ENCODE measurements at places on chromosomes 4 and X.

GRCh38 chrX:154061801-154062200, 35.7 kb downstream of the MECP2 start:
- no peak for DNase-seq

DNA sequence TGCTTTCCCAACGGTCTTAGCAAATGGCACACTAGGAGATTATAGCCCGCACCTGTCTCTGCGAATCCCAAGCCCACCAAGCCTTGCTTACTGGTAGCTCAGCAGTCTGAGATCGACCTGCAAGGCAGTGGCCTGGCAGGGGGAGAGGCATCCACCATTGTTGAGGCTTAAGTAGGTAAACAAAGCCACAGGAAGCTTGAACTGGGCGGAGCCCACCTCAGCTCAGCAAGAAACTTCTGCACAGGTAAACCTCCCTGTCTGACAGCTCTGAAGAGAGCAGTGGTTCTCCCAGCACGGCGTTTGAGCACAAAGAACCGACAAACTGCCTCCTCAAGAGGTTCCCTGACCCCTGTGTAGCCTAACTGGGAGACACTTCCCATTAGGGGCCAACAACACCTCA, 42.8 kb downstream of the BRWD3 start:
- DNase-seq, result no peak

- DNase-seq, result no peak
These were observed 165.0 kb downstream of the SPIN4 start for GRCh38 chrX:63186137-63186536.

DNA sequence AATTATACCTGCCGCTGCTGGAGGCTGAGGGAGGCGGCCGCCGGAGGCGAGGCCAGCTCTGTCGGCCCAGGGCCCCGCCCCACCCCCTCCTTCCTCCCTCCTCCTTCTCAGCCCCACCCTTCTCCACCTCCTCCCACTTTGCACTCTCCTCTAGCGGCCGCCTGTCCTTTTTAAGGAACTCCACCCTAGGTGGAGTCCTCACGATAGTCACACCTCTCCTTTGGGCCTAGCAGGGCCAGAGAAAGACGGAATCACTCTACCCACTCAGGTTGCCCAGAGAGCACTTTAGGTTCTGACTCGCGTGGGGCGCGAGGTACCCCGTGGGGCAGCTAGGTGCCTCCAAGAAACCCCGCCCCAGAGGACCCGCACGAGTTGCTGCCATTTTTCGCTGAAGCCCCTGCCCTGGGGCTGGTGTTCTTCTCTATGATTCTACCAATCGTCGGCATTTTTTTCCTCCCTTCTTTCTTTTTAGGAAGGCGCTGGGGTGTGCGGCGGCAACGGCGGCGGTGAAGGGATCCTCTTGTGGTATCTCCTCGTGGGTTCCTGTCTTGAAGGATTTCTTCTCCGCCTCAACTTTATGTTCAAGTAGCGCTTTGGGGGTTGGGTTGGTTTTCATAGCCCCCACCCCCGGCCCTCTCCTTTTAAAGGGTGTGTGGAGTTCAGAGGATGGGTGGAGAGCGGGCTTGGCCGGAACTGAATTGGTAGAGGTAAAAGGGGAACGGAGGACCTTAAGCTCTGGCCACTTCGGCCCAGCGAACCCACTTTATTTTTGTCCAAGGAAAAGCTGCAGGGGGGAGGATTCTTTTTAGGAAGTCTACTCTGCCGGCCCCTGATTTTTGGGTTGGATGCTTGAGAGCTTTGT, at the start of gene KLF8:
TSS of gene KLF8 (plus strand) at position 136 of the 862 bp plus-strand sequence. CDS start 979 bp downstream, outside the sequence.
- no peak for DNase-seq

DNA sequence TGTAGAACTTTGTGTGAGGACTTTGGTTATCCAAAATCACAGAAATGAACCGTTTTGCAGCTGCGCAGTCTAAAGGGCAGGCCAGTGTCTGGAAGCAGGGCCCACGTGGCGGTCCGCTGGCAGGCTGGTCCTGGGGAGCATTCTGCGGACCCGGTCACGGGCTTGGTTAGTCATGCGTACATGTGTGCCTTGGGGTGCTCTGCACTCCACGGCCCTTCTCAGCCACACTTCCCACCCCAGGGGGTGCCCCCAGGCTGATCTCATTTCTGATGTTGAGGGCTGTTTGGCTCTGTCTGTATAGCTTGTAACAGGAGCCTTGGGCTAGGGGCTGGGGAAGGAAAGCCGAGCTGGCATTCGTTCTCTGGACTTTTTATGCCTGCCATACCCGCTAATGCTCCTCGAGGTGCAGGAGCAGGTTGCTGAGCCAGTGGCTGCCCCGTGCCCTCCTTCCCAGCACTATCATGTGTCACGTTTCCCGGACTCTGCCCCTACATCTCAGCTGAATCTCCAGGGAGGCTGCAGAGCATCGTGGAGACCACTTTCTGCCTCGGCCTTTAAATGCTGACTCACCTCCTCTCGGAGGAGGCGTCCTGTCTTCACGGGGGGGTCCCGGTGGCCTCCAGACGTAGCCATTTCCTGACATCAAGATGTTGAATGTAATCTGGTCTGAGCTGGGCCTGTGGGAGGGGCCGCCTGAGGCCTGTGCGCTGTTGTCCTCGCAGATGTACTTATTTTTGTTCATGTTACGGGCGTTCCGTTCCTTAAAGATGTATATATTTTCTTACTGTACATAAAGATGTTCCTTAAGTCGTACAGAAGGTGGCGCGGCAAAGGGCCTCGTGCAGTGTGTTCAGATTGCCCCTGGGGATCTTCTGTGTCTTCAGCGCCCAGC, 11.4 kb upstream of the TADA2B start:
- DNase-seq, result no peak

DNA sequence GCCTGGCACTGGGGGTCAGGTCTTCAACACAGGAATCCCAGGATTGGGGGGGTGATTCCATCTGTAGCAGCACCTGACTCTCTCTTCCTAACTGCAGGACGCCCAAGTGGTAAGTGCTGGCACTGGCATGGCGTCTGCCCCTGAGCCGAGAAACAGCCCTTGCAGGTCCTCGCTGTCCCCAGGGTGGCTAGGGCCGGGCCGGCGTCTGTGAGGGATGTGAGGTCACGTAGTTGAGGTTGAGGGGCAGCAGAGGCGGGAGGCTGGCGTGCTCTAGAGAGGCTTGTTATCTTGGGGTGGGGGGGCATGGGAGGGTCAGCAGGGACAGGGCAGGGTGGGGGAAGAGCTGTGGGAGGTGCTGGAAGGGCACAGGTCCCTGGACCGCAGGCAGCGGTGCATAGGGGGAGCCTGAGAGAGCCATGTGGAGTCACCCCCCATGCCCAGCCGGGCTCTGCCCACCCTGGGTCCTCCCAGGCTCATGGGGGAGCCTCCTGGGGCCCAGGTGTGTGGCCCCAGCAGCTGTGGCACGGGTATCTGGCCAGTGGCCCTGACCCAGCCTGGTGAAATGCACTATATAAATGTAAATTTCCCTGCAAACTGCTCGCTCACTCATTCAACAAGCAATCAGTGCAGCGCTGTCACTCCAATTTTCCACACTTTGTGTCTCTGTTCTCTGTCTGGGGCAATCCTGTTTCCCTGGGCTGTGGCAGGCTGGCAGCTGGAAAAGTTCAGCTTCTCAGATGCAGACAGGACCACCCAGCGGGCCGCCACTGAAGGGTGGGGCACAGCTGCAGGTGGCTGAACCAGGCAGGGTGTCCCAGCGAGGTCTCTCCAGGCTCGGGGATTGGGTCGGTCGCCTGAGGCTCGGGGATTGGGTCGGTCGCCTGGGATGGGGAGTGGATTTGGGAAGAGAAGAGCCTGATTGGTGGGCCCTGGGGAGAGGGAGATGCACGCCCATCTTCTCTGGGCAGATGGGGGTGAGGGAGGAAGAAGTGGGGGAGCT, 102.2 kb upstream of the NKX1-1 start:
- no peak for DNase-seq

DNA sequence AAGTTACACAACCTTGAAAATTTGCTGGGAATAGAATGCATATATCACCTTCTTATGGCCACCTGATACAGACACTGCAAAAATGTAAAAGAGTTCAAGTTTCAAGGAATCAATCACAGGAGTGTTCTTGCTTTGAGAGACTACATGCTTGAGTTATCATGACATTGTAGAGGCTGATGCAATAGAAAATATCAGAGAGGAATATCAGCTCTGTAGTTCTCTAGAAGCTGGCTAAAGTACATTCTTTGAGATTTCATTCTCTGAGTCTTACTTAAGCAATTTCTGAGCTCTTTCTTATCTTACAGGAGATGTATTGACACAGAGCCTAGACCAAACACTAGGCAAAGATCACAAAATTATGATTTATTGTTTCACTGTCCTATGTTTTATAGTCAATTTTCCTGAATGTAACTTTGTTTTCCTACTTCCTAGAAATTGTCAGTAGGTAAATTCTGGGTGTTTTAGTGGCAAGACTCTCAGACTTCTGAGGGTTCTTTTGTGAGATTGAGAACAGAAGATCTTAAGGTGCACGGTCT, 152.1 kb upstream of the HPGD start:
- DNase-seq, result no peak

- no peak for DNase-seq
These were observed 26.3 kb upstream of the ARMCX2 start for GRCh38 chrX:101685923-101686322.

DNA sequence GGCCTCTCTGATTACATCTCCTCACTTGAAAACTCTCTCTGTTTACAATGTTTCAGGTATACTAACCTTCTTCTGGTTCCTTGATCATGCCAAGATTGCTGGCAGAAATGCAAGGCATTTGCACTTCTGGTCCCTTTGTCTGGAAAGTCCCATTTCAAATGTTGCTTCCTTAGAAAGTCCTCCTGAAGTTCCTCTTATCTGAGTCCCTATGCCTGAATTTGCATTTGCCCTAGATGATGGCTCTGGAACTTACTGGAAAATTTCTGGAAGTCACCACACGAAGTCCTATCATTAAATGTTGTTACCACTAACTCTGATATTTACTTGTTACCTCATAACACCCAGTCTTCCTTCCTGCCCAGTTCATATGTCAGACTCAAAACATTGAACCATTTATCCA, 176.4 kb downstream of the EFHC2 start:
- no peak for DNase-seq

DNA sequence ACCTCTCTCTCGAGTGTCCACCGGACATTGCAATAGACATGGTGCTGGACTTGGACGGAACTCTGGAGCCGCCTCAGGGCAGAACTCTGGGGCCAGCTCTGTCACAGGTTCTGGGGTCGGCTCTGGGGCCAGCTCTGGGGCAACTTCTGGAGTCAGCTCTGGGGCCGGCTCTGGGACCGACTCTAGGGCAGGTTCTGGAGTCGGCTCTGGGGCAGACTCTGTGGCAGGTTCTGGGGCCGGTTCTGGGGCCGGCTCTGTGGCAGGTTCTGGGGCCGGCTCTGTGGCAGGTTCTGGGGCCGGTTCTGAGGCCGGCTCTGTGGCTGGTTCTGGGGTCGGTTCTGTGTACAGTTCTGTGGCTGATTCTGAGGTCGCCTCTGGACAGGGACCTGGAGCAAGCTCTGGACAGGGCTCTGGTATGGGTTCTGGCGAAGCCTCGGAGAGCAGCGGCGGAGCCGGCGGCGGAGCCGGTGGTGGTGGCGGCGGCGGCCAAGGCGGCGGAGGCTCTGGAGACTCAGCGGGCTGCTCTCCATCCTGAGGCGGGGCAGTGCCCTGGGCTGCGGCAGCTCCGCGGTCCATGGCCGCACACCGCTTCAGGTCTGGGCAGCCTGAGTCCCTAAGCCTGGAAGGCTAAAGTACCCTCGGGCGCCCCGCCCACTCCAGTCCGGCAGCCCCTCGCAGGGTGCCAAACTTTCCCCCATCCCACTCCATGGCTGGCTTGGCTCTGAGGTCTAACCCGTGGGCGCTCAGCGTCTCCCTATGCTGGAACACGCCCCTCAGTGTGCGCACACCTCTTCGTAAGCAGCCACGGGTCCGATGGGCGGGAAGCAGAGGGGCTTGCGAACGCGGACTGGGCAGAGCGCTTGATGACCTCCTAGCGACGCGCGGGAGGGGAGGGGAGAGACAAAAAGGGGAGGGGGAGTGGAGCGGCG, at the start of gene DGKK:
TSS of gene DGKK (minus strand) at position 723 of the 929 bp plus-strand sequence. CDS start at position 576, 147 bp downstream.
- no peak for DNase-seq

DNA sequence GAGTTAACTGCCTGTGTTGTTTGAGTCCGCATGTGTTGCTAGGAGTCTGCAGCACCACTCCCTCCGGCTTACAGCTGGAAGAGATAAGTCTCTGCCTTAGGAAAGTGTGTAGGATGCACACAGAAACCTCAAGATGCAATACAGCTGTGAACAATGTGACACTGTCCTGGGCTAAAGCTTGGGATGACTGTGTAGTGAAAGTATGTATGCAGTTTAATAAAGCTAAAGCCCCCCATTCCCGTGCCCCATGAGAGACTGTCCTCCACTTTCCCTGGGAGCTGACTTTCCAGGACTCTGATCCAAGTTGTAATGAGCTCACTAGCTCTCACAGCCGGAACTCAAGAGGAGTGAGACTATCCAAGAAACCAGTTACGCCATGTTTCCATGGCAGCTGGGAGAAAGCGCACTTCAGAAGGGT, 156.6 kb upstream of the FTHL17 start:
- no peak for DNase-seq

DNA sequence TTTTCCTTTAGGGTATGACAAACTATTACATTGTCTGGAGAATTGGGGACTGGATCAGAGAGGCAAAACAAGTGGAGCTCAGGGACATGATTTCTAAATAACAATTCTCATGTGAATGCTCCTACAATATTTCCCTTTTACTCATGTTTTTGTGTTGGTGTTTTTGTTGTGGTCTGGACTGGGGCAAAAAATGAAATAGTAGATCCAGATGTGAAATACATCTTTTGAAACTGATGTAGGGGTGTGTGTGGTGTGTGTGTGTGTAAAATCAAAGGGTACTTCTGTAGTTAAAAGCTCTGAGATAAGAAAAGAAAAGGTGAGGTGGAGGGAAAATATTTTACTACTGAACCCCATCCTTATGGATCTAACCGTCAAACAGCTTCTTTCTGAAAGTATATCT, 188.4 kb upstream of the RPL34 start:
- DNase-seq, result no peak

DNA sequence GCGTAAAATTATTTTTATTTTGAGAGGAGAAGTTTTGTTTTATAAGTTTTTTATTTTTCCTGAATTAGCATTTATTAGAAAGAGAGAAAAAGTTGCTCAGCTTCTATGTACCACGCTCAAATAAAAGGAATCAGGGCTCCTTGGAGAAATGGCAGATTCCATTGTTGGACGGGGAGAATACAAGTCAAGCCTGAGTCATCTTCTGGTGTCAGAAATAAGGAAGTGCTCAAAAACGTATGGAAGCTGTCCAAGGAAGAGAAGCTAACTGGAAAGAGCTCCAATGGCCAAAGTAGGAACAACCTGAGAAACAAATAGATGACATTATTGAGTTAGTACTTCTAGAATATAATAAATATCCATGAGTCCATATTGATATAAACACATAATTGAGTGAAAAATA, 89.3 kb upstream of the NEIL3 start:
- no peak for DNase-seq

DNA sequence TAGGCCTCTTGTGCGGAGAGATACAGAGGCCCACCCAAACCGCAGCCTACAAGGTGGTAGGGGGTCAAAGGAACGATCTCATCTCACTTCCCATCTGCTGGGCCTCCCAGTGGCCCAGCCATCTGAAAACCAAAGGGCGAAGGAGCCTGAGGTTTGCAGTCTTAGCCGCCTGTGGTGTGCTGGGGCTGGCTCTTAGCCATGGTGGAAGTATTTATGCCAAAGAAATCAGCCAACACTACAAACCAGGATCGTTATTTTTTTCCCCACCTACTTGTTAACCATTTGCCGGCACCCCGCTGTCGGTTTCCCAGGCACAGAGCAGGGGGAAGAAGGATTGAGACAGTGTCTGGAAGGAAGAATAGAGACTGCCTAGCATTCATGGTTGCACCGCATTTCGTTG, 30.9 kb upstream of the CDKL5 start:
- DNase-seq, result no peak

- DNase-seq, result no peak
These were observed 314.0 kb downstream of the NAF1 start for GRCh38 chr4:162852642-162853041.

- DNase-seq, result no peak
These were observed 35.4 kb downstream of the JADE1 start for GRCh38 chr4:128844931-128845330.
